Activated T-cell treated with anti-CD3 and anti-CD28 coated beads for 48 hours (primary cell): ENCODE measurements at places on chromosomes 5 and 9.

- no peak for DNase-seq
These were observed 568.9 kb downstream of the CCDC171 start for GRCh38 chr9:16121601-16122286.

- no peak for DNase-seq
These were observed 5.0 kb upstream of the IL3 start for GRCh38 chr5:132055441-132055807.

DNA sequence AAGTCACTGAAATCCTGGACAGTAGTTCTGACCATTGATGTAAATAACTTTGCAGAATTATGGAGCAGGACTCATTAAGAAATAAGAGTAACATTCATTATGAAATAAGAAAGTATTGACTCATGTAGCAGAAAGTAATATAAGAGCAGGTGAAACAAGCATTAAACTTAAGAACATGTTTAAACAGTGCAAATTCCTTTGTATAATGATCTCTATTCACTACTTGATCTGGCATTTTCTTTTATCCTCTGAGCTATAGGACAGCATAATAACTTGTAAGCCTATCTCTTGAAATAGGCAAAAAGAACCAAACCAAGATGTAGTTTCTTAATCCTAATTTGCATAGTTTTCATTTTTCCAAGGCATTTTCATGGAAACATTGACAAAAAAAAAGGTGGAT lies 42.3 kb downstream of the PLGRKT start:
- no peak for DNase-seq

- DNase-seq, result no peak
These were observed 103.6 kb upstream of the SSBP2 start for GRCh38 chr5:81854485-81854884.

GRCh38 chr5:109455598-109456096 lies 45.9 kb upstream of the PJA2 start:
- peak; percentile 2 for DNase-seq

DNA sequence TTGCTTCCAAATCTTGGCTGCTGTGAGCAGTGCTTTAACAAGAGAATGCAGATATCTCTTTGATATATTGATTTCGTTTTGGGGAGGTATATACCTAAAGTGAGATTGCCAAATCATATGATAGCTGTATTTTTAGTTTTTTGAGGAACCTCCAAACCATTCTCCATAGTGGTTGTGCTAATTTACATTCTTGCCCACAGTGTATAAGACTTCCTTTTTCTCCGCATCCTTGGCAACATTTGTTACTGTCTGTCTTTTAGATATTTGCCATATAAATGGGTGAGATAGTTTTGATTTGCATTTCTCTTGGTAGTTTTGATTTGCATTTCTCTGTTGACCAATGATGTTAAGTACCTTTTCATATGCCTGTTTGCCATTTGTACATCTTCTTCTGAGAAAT lies 10.0 kb upstream of the PLK2 start:
- no peak for DNase-seq

- no peak for DNase-seq
These were observed 140.5 kb downstream of the SV2C start for GRCh38 chr5:76223696-76224095.

GRCh38 chr5:174999581-174999980 lies 275.2 kb downstream of the MSX2 start:
- DNase-seq, result no peak

- DNase-seq, result no peak
These were observed 194.8 kb downstream of the HSPA4 start for GRCh38 chr5:133246376-133247150.

GRCh38 chr9:30915451-30915850 lies 1469.0 kb upstream of the ACO1 start:
- no peak for DNase-seq

DNA sequence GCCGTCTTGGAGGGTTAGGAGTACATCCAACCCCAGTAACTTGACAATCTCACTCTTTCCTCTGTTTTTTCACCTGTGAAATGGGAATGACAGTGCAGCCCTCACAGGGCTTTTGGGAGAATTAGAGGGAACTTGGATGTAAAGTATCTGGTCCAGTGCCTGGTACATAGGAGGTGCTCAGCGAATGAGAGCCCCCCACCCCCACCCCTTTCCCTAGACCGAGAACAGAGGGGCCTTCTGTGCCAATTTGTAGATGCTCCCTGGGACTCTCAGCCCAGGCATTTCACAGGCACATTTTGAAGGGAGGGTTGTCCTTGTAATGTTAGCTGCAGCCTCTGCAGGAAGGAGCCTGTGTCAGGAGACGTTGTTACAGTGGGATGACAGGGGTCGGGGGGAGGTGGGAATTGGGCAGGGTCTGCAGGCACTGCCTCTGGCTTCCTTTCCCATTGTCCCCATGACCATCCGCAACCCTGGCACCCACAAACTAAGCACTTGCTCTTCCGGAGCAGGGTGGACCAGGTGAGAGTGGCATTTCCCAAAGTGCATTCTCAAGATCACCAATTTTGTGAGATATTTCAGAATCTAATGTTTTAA lies 47.0 kb downstream of the AMBP start:
- no peak for DNase-seq

- no peak for DNase-seq
These were observed 8.9 kb downstream of the FLT4 start for GRCh38 chr5:180640611-180640860.

GRCh38 chr9:22147813-22148527 lies 138.9 kb upstream of the CDKN2B start:
- DNase-seq, result no peak

DNA sequence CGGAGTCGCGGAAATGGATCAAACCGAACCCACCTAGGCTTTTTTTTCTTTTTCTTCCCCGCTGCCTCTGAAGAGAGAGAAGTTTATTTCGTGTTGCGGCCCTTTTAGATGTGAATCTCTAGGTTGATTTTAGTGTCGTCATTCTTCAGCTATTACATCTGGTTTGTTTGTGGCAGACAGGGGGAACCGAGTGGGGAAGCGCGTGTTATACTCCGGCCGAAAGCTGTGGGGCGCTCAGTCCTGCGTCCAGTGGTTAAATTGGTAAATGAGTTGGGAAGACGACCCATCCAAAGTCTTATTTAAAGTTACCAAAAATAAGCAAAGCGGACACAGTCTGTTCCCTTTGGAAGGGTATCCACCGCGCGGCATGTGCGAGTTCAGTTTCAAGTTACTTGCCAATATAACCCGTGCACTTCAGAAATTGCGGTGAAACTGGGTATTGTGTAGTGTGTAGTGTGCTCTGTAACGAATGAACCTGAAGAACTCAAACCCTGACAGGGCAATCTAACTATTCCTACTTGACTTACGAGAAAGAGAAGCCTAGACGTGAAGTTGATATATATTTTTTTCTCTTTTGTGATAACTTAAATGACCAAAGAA lies 1.3 kb downstream of the MAN2A1 start:
- peak; percentile 26 for DNase-seq

DNA sequence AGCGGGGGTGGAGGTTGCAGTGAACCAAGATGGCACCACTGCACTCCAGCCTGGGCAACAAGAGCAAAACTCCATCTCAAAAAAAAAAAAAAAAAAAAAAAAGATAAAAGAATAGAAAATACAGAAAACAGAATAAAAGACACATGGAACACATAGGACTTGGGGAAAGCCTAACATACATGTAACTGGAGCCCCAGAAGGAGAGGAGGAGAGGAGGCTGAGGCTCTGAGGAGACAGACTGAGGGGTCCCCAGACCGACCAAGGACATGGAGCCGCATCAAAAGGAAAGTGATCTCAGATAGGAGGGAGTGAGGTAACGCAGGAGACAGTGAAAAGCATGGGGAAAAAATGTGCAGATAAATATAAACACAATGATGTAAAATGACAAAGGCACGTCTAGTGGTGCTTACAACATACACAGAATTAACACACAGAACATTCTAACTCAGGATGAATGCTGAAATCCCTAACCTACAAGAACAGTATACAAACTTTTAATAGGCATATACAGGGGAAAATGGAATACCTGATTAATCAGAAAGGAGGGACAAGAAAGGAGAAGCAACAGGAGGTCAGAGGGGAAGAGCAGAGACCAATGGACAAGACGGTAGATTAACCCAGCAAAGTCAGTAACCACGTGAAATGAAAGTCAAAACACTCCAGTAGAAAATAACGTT lies 65.2 kb upstream of the UBAC1 start:
- DNase-seq, result no peak

DNA sequence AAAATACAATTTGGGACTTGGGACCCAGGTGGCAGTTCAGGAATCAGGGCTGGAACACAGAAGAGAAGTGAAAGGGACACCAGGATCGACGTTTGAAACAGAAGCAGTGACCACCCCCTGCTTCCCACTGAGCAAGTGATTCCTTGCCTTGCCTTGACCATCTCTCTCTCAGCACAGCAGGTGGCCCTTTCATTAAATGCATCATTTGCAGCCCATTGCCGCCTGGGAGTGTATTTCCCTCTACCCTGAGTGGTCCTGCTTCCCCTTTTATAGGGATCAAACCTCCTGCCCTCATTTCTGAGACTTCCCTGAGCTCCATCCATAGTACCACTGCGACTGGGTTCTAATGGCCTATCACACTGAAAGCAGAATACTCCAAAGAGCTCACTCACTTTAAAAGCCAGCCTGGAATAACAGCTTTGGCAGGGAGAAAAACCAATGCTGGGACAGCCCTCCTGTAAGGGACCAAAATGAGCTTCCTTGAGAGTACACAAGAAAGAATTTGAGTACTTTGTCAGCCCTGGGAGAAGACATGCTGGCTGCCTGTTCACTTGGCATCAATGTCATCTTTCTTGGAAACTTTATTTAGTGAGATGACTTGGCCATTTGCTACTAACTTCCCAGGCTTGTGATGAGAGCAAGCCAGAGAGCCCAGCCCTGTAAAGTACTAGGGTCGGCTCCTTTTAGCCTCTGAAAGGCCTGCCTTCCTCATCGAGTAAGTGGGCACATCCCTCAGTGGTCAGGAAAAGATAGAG lies 149.7 kb downstream of the SLIT3 start:
- DNase-seq, result no peak

DNA sequence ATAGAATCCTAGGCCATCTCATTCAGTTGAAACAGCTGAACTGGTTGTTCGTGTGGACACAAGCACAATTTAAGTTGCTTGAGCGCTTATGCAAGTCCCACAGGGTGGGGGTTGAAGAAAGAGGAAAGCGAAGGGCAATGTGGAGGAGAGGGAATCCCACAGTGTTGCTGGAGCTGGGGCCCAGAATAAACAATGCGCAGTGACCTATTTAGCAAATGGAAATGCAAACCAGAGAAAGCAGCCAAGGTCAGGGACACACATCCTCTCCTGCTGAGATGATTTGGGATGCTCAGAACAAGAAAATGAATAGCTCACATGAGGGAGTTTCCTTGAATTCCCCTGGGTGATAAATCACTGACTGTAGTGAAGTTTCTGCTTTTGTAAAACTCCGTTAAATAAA lies 838.3 kb downstream of the TLE4 start:
- DNase-seq, result no peak

- DNase-seq, result no peak
These were observed 34.5 kb upstream of the MED10 start for GRCh38 chr5:6412811-6413210.

DNA sequence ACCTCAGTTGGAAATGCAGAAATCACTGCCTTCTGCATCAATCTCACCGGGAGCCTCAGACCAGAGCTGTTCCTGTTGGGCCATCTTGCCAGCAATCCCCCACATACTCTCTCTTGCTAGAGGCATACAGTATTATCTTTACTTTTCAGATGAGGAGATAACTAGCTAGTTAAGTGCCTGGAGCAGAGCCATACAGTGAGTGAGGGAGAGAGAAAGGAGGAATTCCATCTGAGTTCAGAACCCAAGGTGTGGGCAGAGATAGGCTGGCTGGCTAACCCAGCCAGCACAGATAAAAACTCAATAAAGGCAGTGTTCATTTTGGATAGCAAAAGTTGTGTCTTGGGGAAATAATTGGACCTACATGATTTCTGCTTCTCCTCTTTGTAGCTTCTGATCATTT lies 268.0 kb upstream of the KIF2A start:
- no peak for DNase-seq

- no peak for DNase-seq
These were observed 2.0 kb upstream of the F2RL2 start for GRCh38 chr5:76625087-76625815.

GRCh38 chr5:131979816-131980215 lies 31.6 kb downstream of the ACSL6 start:
- no peak for DNase-seq

- DNase-seq, result no peak
These were observed 617.0 kb downstream of the RAB3C start for GRCh38 chr5:59199868-59200267.

DNA sequence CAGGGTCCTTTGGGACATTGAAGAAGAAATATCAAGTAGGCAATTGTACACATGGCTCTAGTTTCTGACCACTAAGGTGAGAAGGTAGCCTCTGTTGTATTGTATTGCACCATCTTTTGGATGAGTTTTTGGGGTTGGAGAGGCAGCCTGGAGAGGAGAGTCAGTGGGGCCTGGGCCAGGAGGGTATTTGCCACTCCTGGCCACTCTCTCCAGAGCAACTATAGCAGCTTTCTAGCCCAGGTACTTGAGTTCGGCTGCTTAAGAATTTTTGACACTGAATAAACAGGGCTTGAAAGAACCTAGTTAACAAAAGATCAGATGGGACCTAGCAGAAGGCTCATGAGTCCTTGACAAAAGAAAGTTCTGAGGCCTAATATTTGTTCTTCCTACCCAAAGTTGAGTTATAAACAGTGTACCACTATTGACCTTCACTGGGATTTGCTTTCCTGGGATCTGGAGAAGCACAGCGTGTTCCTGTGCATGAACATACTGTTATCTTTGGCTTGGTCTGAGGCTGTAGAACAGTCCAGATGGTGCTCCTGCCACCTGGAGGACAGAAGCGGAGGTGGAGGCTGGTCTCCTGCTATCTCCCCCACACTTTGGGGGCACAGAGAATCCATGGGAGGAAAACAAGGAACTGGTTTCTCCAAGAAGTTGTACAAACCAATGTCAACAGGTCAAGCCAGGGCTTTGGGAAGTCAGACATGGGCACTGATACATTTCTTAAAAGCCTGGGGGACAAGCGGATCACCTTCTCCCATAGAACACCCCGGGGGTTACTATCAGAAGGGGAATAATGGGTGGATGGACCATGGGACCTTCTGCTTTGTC lies 110.4 kb upstream of the LIFR start:
- DNase-seq, result no peak

DNA sequence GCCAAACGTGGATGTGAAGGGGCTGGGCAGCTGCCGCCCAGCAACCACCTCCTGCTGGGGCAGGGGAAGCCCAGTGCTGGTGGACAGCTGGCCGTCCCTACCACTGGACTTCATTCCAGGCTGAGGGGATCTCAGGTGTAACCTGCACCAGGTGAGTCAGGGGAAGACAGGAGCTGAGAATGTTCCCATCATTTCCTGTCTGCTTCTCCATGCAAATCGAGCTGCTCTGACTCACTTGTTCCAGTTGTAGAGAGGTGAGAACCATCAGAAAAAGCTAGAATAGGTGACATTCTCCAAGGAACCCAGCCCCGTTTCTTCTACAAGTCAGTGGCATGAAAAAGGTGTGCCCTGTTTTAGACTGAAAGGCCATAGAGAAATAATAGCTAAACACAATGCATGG lies 21.8 kb upstream of the BARX1 start:
- no peak for DNase-seq

DNA sequence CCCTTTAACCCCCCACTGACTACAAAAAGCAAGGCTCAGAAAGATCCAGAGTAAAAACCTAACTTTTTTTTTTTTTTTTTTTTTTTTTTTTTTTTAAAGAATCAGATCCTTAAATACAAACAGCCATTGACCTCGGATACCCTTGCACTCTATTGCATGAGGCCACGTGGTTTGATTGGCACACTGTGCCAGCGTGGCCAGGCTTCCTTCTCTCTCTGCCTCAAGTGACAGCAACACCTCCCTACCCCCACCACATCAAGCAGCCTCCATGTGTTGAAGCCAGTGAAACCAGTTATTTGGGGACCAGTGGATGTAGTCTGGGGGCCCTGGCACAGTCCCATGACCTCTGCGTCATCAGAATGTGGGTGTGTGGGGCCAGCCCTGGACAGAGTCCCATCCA lies 71.4 kb downstream of the OTULIN start:
- no peak for DNase-seq
